Cortex of kidney (tissue), 1 donor: ENCODE measurements at places on chromosomes 1 and 21.

DNA sequence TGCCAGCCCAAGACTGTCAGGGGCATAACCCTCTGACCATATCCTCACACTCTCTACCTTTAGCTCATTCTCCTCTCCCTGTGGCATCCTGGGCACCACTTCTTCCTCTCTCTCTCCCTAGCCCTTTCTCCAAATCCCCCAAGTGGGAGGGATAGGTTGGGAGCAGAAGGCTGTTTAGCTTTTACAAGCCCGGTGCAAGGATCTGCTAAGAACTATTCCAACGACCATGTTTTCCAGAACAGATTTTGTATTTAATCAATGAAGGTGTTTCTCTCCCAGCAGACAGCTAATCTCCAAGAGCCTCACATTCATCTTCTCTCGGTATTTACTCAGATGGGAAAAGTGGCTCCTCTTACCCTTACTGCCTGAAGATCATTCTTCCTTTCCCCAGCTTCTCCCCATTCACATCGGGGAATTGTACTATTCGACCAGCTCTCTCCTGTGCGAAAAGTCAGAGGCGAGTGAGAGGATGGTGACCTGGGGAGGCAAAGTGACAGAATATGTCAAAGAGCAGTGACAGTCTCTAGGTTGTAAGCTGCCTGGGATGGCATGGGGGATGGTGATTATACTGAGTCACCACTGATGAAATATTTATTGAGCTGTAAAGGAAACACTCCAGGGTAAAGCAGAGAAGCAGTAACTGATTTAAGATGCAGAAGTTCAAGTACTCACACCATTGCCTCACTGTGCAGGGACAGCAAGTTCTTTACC is 47.0 kb upstream of the RBM15 start:
- DNase-seq, result no peak

GRCh38 chr1:205570173-205570501 is 61.7 kb downstream of the ELK4 start:
- no peak for DNase-seq

DNA sequence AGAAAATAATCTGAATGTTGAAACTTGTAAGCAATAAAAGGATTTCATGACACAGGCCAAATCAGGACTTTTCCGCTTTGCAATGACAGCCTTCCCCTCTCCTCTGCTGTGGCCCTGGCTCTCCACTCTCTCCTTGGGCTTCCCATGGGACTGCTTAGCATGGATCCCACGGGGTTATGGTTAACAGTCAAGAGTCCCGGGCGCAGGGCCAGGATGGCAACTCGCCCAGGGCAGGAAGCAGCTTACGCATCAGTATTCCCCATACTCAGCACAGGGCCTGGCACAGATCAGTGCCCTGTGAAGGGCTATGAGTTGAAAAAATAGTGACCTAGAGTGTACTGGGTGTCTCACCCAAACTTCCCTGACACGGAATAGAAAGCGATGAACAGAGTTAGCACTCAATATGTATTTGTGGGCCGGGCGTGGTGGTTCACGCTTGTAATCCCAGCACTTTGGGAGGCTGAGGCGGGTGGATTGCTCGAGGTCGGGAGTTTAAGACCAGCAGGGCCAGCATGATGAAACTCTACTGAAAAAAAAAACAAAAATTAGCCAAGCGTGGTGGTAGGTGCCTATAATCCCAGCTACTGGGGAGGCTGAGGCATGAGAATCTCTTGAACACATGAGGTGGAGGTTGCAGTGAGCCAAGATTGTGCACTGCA is 29.1 kb upstream of the GRHL3 start:
- DNase-seq, result no peak

DNA sequence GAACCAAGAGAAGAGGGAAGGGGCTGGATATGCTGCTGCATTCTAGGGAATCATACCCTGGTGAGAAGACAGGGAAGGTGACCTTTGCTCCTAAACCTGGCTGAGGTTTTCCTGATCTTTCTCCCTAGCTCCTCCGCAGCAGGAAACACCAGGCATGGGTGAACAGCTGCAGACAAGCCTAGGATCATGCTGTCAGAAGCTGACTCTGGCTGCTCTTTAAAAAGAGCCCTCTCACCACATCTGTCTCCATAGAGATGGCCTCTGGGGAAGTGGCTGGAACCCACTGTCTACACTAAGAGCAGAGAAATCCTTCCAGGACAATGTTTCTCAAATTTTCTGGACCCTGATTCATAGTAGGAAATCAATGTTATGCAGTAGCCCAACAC is 57.6 kb downstream of the CD34 start:
- DNase-seq, result no peak

- DNase-seq, result no peak
Observed at GRCh38 chr1:29983321-29983720, 740.1 kb downstream of the MATN1 start.

DNA sequence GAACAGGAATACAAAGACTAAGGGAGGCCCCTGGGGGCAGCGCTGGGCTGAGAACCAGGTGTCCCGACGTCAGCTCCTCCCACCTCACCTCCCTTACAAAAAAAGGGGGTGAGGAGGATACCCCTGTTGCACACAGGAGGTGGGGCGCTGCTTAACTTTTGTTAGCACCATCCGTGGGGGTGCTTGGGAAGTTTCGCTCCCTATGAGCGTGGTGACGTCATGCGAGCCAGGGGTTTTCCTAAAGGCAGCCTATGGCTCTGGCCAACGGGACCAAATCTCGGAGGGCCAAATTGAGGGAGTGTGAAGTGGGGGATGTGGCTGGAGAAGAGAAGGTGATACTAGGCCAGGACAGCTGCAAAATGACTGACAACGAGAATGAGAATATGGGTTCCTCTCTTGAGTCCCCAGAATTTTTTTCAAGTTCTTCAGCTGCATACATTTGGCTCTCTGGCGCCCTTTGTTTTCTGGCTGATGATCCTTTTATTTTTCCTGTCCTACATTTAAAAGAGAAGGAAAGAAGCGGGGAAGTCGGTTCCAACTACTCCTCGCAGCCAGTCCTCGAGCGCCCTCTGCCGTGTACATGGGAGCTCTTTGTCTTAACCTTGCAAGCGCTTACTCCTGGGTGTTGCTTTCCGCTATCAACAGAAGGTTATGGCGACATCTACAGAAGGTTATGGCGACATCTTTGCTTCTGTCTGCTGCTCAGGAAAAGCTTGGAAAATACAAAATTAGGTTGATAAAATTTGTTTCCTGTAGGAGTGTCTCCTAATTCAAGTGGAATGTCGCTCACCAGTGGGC is 48.0 kb upstream of the ZC3H11B start:
- no peak for DNase-seq

DNA sequence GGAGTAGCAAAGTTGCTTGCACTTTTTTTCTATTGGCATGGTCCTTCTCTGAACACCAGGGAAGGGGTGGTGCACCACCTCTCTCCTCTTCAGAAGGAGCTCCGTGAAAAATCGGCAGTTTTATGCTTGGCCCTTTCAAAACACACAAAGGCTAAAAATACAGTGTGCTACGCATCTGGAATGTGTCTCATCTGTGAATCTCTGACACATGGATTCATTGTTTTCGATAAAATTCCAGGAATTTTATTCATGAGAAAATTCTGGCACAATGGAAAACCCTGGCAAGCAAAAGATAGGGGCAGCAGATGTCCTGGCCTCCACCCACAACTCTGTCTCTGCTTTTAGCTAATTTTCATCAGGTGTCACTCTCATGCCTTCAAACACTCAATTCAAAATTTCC is 42.9 kb downstream of the ERG start:
- no peak for DNase-seq

GRCh38 chr1:211017075-211017718 is 116.8 kb downstream of the KCNH1 start:
- DNase-seq, result no peak

DNA sequence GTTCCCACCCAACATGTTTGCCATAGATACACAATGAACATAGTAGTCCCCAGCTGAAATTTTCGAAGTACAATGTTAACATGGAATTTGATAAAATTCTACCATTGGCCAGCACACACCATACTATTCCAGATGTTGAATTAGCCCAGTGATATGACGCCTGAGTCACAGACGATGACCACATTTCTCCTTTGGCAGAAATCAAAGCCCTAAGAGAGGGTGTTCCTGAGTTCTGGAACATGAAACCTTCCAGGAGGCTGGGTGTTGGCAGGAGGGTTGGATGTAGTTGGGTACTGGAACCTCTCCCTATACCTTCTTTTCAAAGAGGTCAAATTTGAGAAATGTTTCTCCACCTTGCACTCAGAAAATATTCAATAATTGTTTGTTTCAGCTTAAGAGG is 37.8 kb downstream of the LPAR3 start:
- no peak for DNase-seq

GRCh38 chr21:28066076-28066475 is 926.6 kb downstream of the LTN1 start:
- no peak for DNase-seq

- DNase-seq, result no peak
Observed at GRCh38 chr1:167717351-167717750, 4.4 kb upstream of the MPZL1 start.

DNA sequence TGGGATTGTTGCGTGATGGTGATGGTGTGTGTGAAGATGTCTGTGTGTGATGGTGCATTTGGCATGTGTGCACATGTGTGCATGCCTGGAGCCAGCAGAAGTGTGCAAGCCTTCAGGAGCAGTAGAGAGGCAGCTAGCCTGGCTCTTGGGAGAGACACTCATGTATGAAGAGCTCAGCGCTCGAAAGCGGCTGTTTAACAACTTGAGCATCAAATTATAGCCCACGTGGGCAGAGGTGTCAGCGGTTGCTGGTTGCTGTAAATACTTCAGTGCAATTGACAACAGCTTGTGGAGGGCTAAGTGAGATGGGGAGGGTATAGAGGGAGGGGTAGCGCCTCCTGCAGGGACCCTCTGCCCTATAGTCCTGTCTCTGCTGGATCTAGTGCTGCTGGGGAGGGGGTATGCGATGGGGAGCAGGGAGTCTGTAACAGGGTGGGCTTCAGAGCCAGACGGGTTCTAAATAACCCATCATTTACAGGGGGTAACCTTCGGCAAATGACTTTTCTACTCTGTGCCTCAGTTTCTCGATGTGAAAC is 21.5 kb downstream of the FOXD2 start:
- DNase-seq, result no peak

DNA sequence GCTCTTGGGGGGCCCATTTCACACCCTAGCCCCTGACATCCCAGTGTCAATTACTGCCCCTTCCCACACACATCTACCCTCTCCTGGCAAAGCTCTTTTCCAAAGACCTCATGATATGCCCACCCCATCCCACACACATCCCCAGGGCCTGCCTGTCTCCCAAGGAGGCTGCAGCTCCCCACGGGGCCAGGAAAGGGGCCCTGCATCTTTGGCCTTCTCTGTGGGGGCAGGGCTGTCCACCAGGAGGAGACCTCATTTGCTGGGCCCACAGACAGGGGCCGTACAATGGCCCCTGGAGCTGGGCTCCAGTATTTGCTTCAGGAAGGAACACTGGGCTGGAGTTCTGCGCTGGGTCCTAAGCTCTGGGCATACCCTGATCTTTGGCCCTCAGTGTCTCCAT is 65.6 kb upstream of the RUNX3 start:
- DNase-seq, result no peak

DNA sequence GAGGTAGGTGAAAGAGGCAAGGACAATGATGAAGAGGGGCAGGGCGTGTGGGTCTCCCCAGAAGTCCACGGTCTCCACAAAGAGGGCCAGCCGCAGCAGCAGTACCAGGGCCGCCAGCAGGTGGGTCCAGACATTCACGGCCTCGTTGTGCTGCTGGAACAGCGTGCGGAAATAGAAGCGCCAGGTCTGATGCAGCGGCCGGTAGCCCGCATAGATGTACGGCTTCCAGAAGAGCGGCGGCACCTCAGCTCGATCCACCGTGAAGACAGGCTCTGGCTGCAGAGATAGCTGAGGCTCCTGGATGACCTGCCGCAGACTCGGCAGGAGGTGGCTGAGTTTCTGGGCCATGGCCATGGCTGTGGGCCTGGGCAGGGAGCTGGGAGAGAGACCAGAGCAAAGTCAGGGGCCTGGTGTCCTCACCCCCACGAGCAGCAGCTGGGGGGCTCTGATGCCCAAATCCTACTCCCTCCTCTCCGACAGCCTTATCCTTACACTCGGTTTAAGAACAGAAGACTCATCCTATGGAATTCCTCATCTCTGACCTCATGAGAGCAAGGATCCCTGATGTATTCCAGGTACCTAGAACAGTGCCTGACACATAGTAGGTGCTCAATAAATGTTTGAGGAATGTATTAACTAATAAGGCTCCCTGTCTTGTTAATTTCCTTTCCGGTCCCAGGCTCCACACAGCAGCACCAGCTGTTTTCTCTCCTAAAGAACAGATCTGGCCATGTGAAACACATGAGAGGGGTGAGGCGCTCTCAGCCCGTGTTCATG is 4.4 kb upstream of the AUNIP start:
- DNase-seq, result no peak

DNA sequence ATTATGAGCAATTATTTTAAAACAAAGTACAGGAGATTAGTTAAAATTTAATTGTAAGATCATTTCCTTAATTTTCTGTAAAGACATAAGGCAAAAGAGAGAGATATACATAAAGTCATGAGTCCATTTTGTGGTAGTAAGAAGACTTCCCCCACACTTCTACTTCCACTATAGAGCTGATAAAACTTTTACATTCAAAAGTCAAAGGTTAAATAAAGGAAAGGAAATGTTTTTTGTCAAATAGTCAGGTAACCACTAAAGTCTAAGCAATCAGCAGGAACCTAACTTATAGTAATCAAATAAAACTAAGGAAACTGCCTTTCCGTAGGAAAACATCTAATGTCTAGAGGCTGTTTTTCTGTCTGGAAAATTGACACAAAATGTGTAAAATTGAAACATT is 110.9 kb downstream of the DENND1B start:
- DNase-seq, result no peak

- no peak for DNase-seq
Observed at GRCh38 chr21:46504666-46505065, 46.0 kb downstream of the DIP2A start.

GRCh38 chr1:188433425-188433824 is 1604.7 kb downstream of the PLA2G4A start:
- DNase-seq, result no peak

DNA sequence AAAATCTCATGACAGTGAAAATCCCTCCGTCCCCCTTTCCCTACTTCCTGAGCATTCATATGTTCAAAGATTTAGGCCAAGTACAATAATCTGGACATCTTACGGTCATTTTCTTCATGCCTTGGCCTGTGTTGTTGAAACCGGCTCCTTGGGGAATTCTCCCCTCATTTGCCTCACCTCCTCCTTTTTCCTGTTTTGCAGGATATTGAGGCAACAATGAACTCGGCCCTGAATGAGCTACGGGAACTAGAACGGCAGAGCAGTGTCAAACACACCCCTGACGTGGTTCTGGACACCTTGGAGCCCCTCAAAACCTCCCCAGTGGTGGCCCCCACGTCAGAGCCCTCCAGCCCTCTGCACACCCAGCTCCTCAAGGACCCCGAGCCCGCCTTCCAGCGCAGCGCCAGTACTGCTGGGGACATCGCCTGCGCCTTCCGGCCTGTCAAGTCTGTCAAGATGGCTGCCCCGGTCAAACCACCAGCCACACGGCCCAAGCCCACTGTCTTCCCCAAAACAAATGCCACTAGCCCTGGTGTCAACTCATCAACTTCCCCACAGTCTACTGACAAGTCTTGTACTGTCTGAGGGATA is 9.3 kb upstream of the IKBKE start:
- DNase-seq, result no peak

DNA sequence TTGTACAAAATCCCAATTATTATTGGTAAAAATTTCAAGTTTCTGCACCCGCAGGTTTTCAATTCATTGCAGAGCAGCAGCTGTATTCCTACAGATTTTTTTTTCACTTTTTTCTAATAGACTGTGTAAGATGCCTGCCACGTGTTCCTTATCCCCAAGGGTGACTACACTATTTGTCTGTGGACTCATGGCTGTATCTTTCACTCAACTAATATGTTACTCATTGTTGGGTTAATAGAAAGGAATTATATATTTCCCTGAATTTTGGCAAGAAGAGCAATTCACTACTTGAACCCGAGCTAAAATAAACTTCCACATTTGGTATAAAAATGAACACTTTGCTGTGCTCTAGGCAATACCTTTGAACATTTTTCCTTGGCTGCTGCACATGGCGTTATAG is 158.7 kb downstream of the NCAM2 start:
- DNase-seq, result no peak
